Lung (tissue), 17 donors: ENCODE measurements at places on chromosomes 2 and 18. TPM values are rescaled to one million over a fixed set of nuclear protein-coding genes. Genes with fewer than 3 reads are reported as not detected.

Gene CXCR2
- 0.73 TPM for polyA plus RNA-seq

- DNase-seq: no peak
- no peaks in the 10 kb centered on the region for H3K27me3 ChIP-seq
- no peaks in the 10 kb centered on the region for H3K4me1 ChIP-seq
- H3K36me3 ChIP-seq: no peaks in the 10 kb centered on the region
- H3K4me3 ChIP-seq: no peak overlapping the region
Observed at GRCh38 chr18:25423760-25424159, 71.8 kb upstream of the ZNF521 start.

GRCh38 chr2:65129286-65129825 is 550 bp downstream of the RAB1A start:
- H3K27me3 ChIP-seq: no peaks in the 10 kb centered on the region
- DNase-seq: no peak
- peak overlapping the region; percentile 97 for H3K4me3 ChIP-seq
- H3K27ac ChIP-seq: peak overlapping the region; percentile 93
- no peaks in the 10 kb centered on the region for H3K36me3 ChIP-seq

DNA sequence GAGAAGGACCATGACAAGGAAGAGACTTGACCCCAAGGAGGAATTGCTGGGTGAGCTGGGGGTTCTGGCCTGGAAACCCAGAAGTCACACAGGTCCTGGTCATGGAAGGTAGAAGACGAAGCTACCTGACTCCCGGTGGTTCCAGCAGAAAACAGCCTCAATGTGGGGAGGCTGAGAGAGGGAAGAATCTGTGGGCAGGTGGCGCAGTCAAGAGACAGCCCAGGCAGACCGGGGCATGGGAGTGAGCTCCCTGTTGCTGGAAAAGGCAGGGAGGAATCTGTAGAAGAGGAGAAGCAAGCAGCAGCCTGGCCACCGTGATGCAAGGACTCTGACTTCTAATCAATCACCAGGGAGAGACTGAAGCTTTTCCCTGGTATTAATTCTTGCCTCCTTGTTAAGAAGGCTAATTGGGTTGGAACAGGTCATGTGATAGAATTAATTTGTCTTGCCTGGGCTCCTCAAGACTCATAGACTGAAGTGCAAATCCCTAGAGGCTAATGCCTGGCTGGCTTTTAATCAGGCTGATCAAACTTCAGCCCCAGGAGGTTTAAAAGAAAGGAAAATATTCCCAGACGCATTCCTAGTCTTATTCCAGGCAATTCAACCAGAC is 30.1 kb downstream of the CNGA3 start:
- no peak for DNase-seq
- H3K4me3 ChIP-seq: no peak overlapping the region
- no peaks in the 10 kb centered on the region for H3K27me3 ChIP-seq
- H3K36me3 ChIP-seq: no peaks in the 10 kb centered on the region
- H3K4me1 ChIP-seq: no peaks in the 10 kb centered on the region

DNA sequence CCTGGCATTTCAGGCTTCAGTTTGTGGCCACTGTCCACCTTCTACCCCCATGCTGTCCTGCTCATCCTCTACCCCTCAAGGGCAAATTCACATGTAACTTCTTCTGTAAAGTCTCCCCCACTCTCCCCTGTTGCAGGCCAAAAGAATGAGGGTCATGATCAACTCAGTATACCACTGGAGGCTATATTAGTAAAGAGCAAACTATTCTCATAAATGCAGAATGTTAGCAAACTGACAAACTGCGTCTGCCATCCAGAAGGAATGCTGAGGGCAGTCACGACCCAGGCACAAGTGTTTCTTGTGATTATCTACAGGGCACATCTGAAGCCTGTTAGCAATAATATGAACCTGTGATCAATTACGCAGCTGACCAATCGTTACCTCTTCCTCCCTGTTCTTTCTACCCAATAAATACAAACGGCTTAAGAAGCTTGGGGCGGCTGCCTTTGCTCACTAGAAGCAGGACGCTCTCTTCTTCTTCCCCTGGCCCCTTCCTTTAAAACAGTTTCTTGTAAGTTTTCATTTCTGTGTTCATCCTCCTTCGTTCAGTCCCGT is 58.3 kb downstream of the SEPTIN10 start:
- no peaks in the 10 kb centered on the region for H3K27me3 ChIP-seq
- no peaks in the 10 kb centered on the region for H3K4me1 ChIP-seq

DNA sequence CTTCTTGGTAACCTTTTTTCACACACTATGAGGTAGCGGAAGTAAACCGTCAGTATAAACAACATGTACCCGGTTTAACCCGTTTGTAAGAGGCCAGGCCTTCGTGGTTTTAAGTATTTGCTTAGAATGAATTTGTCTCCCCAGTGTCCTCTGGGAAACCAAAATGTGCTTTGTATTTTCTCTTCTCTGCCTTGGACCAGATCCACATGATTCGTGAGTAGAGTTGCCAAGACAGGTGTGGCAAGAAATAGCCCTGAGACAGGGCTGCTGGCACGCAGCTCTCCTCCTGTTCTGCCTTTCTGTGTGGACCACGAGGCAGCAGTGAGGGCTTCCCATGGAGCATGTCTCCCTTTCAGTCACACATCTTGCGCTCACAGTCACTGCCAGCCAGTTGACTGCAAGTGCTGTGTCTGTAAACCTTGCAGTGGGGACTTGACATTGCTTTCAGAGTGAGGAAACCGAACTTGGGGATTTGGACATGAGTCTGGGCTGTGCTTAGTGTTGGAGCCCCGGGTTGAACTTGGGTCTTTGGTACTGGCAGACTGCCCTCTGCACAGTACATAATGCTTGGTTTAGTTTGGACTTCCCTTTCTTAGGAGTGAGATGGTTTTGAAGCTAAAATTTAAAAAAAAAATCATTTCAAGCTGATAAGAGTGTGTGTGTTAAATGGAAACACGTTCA is 19.1 kb downstream of the BCL2L11 start:
- no peak for DNase-seq
- H3K4me3 ChIP-seq: no peak overlapping the region
- no peaks in the 10 kb centered on the region for H3K27me3 ChIP-seq
- H3K4me1 ChIP-seq: peaks cover 9% of the 10 kb centered on the region
- peaks cover 23% of the 10 kb centered on the region for H3K36me3 ChIP-seq

- H3K36me3 ChIP-seq: no peaks in the 10 kb centered on the region
- no peak for DNase-seq
- H3K27me3 ChIP-seq: no peaks in the 10 kb centered on the region
- H3K27ac ChIP-seq: no peak overlapping the region
- no peak overlapping the region for H3K4me3 ChIP-seq
Observed at GRCh38 chr18:35619941-35620340, 38.4 kb downstream of the GALNT1 start.

GRCh38 chr2:144165599-144166250 is 354.2 kb downstream of the ZEB2 start:
- no peak overlapping the region for H3K4me3 ChIP-seq
- H3K27ac ChIP-seq: no peak overlapping the region
- no peaks in the 10 kb centered on the region for H3K27me3 ChIP-seq
- DNase-seq: no peak
- no peaks in the 10 kb centered on the region for H3K4me1 ChIP-seq
